ENCODE measurements at places on chromosomes 7 and 10.

DNA sequence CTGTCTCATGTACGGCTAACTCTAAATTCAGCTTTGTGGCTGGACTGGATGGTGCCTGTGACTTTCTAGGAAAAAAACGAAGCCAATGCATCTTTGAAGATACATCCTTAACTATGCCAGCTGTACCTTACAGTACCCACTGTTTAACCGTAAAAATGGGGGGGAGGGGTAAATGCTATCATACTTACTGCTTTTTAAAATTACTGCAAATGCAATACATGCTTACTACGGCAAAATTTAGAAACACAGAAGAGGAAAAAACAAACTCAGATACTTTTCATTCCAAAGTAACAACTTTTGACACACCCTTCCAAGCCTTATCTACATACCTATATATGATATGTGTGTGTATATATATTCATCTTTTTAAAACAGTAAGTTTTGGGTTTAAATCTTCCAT is 20.4 kb upstream of the GLCCI1 start:
- DNase-seq, result no peak

DNA sequence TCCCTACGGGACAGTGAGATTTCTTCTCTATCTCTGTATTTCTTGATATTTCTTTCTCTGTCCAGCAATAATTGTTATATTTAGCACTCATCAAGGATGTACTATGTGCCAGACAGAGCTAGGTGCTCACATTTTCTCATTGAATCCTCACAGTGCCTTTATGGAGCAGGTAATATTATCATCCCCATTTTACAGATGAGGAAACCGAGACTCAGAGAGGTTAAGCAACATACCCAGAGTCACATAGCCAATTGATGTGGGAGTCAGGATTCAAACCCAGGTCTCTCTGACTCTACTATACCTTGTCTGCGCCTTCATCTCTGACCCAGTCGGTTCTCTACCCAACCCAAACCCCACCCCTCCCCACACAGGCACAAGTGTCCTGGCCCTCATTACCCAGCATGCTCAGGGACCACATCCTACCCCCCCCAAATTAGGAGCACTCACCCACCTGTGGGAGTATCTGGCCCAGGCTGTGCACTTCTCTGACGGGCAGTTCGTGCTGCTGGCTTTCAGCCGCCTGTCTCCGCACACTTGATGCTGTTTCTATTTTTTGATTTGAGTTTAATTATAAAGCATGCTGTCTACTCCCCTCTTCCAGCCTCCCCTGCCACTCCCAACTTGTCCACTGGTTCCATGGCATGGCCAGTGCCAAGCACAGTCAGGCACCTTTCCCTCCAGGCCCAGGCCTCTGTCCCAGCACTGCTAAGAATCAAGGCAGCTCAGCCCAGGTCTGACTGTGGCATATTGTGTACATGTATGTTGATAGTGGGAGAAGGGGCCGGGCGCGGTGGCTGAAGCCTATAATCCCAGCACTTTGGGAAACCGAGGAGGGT is 9.8 kb upstream of the SAMD8 start:
- DNase-seq, result no peak

DNA sequence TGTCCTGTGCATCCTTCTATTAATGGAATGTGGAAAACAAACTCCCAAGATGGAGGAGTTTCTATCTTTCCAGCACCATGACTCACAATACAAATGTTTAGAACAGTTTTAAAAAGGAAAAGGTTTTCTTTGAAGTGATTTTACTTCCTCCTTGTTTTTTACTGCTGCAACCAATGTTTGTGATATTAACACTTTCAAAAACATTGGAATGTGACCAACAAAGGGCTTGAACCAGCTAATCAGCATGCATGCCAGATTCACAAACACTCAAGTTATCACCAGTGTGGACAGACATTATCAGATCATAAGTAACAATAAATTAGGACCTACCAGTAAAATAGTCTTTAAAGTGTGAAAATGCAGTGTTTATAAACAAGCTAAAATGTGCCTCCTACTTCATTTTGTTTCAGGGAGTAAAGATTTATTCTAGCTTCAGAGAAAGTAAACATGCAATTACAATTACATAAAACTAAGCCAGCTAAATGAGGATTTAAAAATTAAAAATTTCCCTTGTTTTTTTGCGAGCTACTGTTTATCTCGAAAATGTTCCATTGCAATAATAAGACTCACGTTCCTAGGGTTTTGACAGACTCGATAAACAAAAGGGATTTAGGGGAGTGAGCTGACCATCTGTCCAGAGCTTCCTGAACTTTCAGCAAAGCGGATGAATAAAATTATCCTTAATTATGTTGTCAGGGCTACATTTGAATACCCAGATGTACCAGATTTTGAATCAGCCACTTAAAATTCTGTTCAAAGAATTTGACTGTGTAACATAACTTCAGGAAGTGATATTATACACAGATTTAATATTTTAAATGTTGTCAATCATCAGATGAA is 29.8 kb downstream of the CPVL start:
- no peak for DNase-seq

GRCh38 chr7:2499719-2500430 is 19.7 kb upstream of the LFNG start:
- DNase-seq, result no peak

DNA sequence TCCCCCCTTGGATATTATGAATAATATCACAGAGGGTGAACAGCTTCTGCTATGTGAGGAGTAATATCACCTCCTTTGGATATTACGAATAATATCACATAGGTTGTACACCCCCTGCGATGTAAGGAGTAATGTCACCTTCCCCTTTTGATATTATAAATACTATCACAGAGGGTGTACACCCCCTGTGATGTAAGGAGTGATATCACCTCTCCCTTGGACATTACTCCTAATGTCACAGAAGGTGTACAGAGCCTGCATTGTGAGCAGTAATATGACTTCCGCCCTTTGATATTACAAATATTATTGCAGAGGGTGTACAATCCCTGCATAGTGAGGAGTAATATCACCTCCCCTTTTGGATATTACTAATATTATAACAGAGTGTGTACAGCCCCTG is 9.2 kb upstream of the TMEM225B start:
- no peak for DNase-seq

GRCh38 chr10:114956466-114956865 is 18.5 kb downstream of the TRUB1 start:
- DNase-seq, result no peak

DNA sequence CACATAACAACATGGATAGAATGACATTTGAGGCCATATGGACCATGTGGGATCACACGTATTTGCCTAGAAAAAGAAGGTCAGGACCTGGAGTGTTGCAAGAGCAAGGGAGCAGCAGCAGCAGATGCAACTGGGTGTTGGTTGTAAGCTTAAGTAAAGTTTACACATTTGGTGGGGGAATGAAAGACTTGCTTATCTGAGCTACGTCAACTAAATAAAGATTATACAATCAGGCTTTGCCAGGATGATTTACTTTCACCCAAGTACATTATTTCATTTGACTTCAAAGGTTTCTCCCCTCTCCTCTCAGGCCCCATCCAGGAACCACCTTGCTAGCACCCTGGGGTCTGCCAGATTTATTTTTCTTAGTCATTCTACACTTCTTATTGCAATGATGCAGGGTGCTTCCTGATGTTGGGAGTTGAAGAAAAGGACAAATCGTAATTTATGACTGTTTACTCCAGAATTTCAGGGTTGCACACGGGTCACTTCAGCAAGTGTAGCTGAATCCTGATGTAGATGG is 591.9 kb upstream of the IGFBP3 start:
- DNase-seq, result no peak

DNA sequence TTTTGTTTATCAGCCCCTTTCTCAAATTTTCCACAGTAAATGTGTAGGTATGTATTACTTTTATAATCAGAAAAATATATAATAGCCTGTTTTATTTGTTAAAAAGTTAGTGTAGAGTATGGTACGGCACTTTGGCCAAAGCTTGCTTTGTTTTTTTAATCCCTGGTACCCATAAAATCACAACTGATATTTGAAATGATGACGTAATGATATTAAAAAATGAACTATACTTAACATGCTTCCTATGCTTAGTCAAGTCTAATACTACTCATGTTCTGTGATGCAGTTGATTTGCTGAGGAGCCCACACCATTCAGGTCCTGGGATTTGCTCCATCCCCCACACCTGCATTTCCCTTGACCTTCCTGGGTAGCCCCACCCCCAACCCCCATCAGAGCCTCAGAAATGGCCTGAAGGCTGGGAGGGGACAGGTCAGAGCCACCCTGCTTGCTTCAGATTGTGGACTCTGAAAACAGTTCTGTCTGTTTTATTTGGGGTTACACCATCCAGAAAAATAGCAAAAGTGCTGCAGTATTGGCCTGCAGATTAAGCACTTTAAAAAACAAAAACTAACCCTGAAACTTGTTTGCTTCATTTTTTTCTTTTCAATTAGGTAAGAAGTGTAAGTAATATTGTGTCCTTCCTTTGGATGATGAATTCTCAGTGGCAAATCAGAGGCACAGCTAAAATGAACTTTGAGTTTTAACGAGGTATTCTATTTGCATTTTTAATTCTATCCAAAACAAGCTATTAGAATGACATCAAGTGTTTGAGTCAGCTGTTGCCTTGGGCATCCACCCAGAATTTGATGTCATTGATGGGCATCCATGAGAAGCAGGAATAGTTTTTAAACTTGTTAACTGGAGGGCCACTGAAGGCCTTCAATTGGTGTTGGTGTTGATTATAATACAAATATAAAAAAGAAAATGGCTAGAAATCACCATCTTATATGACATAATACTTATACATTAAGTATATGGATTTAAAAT is 23.3 kb downstream of the PLCE1 start:
- no peak for DNase-seq

GRCh38 chr7:112023282-112023681 is 182.9 kb downstream of the DOCK4 start:
- DNase-seq, result no peak

DNA sequence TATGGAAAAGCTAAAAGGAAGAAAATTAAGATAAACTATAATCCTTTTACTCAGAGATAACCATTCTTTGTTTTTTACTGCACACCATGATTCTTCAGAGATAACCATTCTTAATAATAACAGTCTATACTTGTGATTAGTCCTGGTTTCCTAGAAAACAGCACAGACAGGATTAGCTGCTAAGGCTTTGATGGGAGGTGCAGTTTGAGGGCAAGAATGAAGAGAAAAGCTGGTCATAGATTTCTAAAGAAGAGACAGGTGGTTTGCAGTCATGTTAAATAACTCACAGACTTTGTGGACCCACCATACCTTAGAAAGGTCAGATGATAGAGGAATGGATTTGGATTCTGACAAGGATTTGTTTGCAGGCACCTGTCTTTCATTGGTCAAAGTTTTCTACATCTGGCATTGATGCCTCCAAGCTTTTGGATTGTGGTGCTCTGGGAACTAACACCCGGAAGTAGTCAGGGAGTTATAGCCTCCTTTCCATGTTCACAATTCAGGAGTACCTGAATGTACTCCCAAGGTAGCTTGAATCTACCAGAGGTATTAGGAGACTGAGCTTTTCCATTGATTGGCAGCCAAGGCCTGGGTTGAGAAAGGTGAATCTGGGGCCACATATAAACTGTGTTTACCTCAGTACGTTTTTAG is 3.7 kb downstream of the SMC3 start:
- peak; percentile 11 for DNase-seq

DNA sequence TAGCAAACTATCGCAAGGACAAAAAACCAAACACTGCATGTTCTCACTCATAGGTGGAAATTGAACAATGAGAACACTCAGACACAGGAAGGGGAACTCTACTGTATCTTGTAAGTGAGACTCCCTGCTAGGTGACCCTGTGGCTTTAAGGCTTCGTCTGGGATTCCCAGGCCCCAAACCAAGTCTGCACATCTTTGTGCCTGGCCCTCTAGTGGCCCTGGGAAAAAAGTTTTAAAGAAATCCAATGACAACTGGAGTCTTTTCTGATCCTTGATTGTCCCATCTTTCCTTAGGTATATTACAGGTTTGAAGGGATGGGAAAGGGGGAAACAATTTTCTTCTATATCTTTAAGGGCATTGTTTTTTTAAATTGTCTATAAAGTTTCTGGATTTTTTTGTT is 10.6 kb upstream of the LIPM start:
- peak; percentile 5 for DNase-seq

GRCh38 chr7:87934699-87935383 is 790 bp downstream of the ADAM22 start:
- no peak for DNase-seq

DNA sequence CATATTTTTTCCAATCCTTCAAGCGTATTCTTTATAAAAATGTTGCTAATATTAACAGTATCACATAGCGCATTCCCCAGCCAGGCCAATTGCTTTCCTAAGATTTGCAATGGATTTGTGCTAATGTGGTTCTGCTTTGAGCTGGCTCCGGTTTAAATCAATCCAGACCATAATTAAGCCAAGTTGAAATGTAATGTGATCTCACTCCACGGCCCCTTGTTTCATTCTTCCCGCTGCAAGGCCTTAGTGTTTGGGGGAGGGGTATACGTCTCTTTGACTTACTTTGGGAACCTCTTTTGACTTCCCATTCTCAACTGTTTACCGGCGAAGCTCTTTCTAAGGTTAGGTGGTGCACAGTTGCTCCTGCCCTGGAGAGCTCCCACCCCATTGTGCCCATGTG is 86.4 kb downstream of the PRPF18 start:
- no peak for DNase-seq

DNA sequence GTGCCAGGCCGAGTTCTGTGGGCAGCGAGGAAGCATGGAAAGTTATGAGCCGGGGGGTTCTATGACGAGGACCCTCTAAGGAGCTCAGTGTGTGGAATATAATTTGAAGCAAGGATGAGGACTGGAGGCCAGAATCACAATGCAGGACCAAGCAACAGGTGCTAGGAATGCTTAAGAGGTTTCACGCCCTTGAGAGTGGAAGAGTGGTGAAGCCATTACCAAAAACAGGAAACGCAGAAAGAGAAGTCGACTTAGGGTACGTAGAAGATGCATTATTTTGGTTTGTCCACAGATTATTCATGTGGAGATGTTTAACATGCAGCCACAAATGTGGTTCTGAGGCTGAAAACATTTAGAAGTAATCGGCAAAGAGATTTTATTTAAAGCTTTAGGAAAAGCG is 78.7 kb downstream of the PIP4K2A start:
- DNase-seq, result no peak

DNA sequence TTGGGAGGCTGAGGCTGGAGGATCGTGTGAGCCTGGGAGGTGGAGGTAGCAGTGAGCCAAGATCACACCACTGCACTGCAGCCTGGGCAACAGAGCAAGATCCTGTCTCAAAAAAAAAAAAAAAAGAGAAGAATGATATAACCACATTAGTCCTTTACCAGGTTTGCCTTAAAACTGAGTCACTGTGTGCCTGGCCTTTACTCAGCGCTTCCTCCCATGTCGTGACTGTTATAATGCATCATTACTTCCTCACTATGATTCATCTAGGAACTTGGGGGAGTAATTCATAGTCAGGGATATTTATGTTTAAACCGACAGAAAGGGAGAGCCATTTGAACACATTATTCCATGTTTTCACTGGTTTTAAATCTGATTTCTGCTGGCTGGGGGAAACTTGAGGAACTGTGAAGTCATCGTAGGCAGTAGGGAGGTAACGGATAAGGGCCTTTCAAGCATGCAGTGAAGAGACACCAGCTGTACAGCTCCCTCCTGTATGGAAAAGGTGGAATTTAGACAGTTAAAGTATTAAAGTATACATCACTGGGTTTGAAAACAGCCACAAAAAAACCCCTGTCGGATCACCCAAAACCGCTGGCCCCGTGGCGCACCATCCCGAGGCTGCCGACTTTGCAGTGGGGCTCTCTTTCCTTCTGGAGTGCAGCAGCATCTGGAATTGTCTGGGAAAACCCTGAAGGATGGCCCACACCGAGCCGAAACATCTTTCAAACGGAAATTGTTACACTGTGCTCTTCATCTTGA is 119.8 kb downstream of the NKX6-2 start:
- DNase-seq, result peak; percentile 4

- DNase-seq, result no peak
Observed at GRCh38 chr7:95925971-95926370, 153.6 kb downstream of the DYNC1I1 start.

GRCh38 chr7:33640741-33641140 is 264.6 kb upstream of the BMPER start:
- no peak for DNase-seq
